ENCODE measurements at places on chromosomes 4 and X. TPM values are rescaled to one million over a fixed set of nuclear protein-coding genes. Genes with fewer than 3 reads are reported as not detected.

Gene LSM6
- total RNA-seq = 29.3 TPM

Gene PAK3
- total RNA-seq = 1.1 TPM

Gene VSIG4
- total RNA-seq = 213 TPM

Gene SYTL4
- 41.9 TPM for total RNA-seq

Gene MAGEA9B
- total RNA-seq = not detected

Gene PPP4R3C
- not detected for total RNA-seq

Gene MAGEE1
- 2.5 TPM for total RNA-seq

Gene NXF2B
- not detected for total RNA-seq
